Activated T-cell treated with anti-CD3 and anti-CD28 coated beads for 1 hour (primary cell): ENCODE measurements at places on chromosomes 7 and 10.

DNA sequence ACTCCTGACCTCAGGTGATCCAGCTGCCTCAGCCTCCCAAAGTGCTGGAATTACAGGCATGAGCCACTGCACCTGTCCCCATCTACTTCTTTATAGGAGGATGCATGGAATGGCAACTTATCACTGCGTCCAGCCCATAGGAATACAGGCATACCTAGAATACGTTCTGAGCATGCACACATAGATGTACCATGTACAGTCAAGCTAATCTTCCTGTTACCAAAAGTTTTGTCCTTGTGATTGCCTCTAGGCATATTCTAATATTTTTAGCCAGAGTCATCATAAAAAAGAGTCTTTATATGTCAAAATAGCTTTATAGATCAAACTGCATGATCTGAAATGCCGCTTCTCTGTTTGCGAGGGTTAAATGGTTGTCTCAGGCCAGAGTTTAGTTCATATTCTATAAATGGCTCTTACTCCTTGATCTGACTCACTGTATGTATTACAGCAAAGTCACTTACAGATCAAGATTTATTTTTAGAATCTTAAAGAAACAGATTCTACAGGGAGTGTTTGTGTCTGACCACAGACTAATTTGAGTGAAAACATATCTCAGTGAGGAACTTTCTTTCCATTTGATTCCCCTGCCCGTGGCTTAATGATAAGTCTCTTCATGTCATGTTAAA is 210.9 kb downstream of the CREB5 start:
- no peak for DNase-seq

- no peak for DNase-seq
These were observed 6.1 kb downstream of the COPG2 start for GRCh38 chr7:130662426-130662825.

DNA sequence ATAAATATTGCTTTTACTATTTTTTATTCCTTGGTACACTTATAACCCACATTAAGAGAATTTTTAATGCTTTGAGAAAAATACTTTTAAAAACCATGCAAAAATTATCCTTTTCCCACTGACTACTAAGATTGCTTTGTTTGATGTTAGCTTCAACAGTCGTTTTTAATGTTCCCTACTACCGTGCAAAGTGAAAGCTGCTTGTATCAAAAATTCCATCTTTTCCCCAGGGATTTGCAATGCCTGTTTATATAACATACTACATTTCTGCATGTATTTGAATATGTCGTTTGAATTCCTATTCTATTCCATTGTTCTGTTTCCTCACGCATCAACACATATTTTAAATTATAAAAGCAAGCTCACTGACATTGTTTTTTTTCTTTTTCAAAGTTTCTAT is 54.4 kb downstream of the TFPI2 start:
- DNase-seq, result no peak

- no peak for DNase-seq
These were observed 235.2 kb upstream of the ZWINT start for GRCh38 chr10:56596257-56596656.

DNA sequence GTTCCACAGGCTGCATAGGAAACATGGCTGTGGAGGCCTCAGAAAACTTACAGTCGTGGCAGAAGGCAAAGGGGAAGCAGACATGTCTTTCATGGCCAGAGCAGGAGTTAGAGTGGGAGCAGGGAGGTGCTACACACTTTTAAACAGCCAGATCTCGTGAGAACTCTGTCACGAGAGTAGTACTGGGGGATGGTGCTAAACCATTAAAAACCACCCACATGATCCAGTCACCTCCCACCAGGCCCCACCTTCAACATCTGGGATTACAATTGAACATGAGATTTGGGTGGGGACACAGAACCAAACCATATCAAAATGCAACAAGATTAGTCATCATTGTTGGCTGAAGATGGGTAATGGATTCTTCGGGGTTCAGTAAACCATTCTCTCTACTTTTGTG is 65.4 kb upstream of the PDCD4 start:
- DNase-seq, result no peak

DNA sequence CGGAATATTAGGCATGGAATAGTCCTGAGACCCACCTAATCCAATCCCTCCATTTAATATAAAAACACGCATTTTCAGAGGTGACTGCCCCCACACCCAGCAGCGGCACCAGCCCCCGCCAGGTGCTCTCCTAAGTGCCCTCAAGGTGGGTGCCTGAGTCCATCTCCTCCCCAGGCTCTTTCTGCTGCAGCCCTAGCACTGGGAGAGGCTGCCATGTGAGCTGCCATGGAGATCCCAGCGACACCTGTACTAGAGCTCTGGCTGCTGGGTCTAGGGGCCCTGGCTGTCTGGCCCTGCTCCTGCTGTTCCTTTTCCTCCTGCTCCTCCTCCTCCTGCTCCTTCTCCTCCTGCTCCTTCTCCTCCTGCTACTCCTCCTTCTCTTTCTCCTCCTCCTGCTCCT is 191.1 kb upstream of the BMPER start:
- DNase-seq, result no peak

DNA sequence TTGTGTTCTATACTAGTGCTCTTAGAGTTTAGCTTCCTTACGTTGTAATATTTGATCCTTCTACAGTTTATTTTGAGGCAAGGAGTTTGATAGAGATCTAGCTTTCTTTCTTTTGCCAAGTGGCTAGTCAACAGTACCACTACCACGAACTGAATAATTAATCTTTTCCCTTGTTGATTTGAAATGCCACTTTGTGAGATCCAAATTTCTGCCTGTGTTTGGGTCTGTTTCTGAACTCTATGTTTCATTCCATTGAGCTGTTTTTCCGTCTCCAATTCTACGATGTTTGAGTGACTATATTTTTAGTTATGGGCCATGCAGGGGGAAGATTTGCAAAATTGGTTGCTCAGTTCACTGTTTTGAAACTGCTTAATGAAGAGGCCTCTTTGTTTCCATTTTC is 134.7 kb downstream of the KIAA1217 start:
- DNase-seq, result no peak

DNA sequence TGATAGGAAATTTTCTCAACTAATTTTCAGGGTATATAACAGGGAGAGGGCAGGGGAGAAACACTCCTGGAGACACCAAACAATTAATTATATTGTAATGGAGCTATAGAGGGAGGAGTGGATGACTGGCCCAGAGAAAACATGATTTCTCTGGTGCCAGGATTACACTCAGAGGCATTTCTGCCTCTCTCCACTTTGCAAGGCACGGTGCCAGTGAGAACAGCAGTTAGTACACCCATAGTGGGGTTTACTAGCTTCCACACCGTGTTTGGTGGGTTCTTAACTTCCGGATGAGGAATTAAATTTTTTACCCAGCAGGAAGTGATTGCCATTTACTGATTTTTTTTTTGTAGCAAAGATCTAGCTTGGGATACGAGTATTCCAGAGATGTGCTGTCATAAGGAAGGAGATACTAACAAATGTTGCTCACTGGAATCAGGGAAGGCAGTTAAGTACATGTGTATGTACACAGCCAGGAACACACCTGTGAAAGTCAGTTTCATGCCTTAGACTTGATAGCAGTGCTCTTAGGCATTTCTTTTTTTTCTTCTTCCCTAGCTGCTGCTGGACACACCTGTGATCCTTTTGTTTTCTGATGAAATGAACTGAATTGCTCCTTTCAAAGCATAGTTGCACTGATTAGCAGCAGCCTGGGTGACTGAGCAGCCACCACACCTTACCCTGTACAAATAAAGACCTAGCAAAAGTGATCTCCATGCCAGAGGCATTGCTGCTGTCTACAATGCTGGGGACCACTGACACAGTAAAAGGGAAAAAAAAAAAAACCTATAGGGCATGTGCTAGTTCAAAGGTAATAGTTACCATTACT is 58.1 kb downstream of the POLL start:
- no peak for DNase-seq

- no peak for DNase-seq
These were observed 168.6 kb downstream of the CTNNA3 start for GRCh38 chr10:67527351-67527750.

GRCh38 chr7:33393770-33394169 is 264.4 kb downstream of the BBS9 start:
- DNase-seq, result no peak

- no peak for DNase-seq
These were observed 25.4 kb downstream of the STAM start for GRCh38 chr10:17669185-17669872.

DNA sequence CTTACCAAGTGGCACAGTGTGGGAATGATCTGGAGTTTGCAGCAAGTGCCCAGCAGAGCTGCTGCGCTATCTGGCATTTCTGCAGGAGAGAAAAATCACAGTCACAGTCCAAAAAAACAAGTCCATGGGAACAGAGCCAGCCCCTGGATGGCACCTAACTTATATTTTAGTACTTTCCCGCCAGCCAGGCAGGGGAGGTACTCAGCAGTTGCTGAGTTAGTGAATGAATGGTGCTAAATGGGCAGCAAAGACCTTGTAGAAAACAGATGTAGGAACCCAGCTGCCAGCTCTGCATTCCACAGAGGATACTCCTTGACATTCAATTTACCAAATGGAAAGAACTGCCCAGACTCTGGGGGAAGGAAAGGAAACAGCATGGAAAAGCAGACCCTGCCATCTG is 54.5 kb downstream of the GSDME start:
- no peak for DNase-seq

- DNase-seq, result no peak
These were observed 464.4 kb downstream of the PTPRN2 start for GRCh38 chr7:158123214-158123613.

DNA sequence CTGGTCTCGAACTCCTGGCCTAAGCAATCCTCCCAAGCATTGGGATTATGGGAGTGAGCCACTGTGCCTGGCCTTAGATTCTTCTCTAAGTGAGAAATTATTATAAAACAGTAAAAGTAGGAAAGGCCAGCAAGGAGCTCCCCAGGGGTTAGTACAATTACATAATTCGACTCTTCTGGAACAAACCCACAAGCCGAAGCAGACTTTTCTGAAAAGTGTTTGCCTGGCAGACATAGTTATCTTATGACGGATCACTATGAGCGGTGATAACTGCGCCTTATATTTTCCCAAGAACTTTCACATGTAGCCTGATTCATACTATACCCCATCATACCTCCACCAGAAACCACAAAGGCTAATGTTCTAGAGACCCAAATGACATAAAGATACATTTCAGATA is 30.2 kb upstream of the SH3PXD2A start:
- DNase-seq, result no peak

DNA sequence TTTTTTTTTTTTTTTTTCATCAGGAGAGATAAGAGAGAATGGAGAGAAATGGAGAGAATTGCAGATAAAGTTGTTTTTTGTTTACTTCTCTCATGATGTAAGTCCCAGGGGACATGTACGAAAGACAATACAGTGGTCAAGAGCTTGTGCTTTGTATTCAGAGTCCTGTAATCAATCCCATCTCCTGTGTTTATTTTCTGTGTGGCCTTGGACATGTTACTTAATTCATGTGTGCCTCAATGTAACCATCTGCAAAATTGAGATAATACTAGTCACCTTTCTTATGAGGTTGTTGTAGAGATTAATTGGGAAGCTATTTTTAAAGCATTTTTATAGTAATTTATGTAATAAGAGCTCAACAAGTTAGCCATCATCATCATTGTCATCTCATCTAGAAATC is 117.5 kb downstream of the CDK14 start:
- no peak for DNase-seq

DNA sequence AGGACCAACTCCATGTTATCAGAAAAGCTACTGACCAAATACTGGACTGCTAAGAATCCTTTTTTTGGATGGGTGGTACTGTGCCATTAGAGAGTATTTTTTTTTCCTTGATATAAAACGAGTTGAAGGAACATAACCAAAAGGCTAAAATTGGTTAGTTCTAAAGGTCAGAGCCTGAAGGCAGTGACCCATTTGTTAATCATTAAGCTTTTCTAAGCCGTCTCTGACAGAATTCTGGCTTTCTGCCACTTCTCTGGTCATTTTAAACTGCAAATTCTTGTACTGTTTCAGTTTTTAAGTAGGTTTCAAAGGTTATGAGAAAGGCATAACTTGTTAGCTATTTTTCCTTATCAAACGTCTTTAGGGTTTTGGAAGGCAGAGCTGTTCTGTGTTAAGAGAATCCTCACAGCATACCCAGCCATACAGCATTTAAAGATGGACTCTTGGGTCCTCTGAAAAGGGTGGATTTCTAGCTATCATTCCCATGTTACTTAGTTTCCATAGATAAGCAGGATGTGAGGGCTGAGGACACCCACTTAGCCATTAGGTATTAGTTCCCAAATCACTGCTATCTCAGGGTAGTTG is 196.8 kb downstream of the RNLS start:
- DNase-seq, result no peak

DNA sequence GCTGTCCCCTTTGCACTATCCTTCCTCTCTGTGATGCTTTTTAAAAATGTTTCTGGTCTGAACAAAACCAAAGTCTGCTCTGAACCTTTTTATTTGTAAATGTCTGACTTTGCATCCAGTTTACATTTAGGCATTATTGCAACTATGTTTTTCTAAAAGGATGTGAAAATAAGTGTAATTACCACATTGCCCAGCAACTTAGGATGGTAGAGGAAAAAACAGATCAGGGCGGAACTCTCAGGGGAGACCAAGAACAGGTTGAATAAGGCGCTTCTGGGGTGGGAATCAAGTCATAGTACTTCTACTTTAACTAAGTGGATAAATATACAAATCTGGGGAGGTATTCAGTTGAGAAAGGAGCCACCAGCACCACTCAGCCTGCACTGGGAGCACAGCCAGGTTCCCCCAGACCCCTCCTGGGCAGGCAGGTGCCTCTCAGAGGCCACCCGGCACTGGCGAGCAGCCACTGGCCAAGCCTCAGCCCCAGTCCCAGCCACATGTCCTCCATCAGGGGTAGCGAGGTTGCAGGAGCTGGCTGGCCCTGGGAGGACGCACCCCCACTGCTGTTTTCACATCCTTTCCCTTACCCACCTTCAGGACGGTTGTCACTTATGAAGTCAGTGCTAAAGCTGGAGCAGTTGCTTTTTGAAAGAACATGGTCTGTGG is 11.4 kb upstream of the CSGALNACT2 start:
- DNase-seq, result no peak

GRCh38 chr7:64811767-64812166 is 17.5 kb downstream of the ZNF138 start:
- no peak for DNase-seq

DNA sequence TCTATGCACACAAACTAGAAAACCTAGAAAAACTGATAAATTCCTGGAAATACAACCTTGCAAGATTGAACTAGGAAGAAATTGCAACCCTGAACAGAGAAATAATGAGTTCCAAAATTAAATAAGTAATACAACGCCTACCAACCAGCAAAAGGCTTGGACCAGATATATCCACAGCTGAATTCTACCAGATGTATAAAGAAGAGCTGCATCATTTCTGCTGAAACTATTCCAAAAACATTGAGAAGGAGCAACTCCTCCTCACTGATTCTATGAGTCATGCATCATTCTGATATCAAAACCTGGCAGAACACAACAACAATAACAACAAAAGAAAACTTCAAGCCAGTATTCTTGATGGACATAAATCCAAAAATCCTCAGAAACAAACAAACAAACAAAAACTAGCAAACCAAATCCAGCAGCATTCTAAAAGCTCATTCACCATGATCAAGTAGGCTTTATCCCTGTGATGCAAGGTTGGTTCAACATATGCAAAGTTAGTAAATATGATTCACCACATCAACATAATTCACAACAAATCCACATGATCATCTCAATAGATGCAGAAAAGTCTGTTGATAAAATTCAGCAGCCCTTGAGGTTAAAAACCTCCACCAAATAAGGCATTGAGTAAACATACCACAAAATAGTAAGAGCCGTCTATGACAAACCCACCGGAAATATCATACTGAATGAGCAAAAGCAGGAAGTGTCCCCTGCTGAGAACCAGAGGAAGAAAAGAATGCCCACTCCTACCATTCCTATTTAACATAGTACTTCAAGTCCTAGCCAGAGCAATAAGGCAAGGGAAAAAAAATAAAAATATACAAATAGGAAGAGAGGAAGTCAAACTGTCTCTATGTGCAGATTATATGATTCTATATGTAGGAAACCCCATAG is 98.2 kb downstream of the PCDH15 start:
- no peak for DNase-seq
